ENCODE measurements at places on chromosomes 3 and 15. TPM values are rescaled to one million over a fixed set of nuclear protein-coding genes. Genes with fewer than 3 reads are reported as not detected.

NMNAT3 gene
- total RNA-seq = 1.6 TPM

UNC13C gene
- not detected for total RNA-seq

IQCF5 gene
- total RNA-seq = not detected

PATL2 gene
- total RNA-seq = 0.21 TPM
